HEK293T (cell line): ENCODE measurements at places on chromosomes 12 and 14.

DNA sequence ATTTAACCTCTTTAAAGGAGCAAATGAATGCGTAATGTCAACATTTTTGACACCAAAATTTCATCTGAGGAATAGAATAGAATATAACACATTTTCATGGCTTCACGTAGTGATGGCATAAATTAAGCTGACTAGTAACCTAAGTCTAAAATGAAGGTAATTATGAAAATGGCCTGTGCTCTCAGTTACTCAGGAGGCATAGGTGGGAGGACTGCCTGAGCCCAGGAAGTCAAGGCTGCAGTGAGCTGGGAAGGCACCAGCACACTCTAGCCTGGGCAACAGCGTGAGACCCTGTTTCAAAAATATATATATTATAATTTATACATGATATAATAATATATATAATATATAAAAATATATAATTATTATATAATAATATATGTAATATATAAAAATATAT is 383.2 kb upstream of the ATP2B1 start:
- no peak for DNase-seq

DNA sequence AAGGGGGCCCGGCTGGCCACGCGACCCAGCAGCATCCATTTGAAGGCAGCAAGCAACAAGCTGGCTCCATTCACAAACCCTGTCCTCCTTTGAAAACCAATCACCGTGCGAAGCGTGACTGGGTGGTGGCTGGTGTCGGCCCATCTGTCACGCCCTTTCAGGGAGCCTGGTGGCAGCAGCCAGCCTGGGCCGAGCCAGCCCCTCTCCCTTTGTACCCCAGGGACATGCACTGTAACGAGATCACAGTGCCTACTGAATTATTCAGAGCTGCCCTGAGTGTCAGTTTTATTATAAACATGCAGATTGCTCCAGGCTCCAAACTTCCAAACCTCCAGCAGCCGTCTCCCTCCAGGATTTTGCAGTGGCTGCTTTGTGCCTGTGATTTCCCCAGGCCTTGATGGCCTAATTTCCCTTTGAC is 22.3 kb upstream of the CTDSP2 start:
- no peak for DNase-seq

GRCh38 chr14:98171654-98172053 is 1100.3 kb downstream of the BCL11B start:
- DNase-seq: no peak

GRCh38 chr12:107288414-107289127 is 195.2 kb upstream of the CRY1 start:
- no peak for DNase-seq

- no peak for DNase-seq
Observed at GRCh38 chr12:50186681-50187080, 19.5 kb upstream of the CERS5 start.

DNA sequence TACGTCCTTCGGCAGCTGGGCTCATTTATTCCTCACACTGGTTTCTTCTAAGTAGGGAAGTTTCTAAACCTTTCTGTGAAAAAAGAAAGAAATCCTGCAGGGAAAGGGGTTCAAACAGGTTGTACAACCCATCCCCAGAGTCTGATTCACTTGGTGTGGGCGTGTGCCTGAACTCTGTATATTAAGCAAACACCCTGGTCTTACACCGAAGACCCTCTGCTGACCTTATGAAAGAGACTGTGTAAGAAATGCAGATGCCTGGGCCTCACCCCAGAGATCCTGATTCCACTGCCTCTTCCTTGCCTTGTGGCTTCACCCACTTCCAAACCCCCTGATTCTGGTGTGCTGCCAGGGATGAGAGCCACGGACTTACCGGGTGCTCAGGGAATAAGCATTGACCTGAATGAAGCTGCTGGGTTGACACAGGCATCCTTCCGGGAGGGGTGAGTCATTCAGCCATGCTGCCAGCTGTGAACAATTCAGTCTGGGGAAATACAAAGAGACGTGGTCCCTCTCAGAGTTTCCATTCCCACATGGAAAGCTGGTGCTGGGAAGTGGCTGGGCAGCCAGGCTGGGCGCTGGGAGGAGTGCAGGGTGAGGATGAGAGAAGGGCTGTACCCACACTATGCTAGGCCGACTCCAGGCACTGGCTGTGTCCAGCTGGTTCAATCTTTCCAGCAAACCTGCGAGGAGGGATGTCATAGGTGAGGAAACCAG is 26.5 kb upstream of the ACTN1 start:
- no peak for DNase-seq

- no peak for DNase-seq
Observed at GRCh38 chr14:31568671-31569070, 7.5 kb downstream of the NUBPL start.

DNA sequence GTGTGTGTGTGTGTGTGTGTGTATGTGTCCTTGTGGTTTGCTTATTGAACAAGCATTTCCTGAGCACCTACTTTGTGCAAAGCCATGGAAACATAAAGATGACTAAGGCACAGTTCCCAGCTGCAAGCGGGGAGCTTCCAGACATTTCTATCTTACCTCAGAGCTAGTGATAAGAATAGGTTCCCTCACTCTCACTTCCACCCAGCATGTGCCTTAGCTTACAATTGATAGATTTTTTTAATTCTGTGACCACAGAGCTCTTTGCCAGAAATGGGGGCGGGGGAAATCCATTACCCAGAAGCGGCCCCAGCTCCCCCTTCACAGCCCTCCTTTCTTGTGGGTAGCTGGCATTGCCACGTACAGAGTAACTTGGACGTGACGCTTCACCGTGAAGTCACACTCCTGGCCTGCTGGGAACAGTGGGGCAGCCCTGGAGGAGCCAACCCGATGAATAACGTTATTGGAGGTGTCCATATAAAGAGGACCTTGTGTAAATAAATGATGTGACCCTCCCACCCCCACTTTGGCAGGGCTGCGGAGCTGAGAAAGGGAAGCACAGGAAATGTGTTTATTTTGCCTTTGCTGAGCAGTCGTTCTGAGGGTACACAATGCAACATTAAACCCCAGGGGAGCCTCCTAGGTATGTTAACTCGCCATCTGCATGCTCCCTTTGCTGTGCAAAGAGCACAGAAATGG is 238.9 kb downstream of the CHST11 start:
- DNase-seq: no peak

DNA sequence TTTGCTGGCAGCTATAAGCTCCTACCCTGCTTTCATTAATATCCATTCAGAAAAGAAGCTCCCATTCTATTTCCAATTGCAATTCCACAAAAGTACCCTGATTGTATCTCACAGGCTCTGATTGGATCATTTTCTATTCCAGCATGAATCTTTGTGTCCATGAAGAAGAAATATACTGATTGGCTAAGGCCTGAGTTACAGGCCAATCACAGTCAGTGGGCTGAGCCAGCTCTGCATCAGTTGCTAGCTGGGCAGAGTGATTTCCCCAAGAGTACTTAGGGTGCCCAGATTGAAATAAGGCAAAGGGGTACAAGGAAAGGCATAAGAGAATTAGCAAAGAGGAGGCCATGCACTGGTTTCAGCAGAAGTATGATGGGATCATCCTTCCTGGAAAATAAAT is 14.4 kb downstream of the ART4 start:
- DNase-seq: peak; percentile 13

- DNase-seq: peak; percentile 35
Observed at GRCh38 chr12:93167841-93168492, 209.8 kb upstream of the NUDT4 start.

DNA sequence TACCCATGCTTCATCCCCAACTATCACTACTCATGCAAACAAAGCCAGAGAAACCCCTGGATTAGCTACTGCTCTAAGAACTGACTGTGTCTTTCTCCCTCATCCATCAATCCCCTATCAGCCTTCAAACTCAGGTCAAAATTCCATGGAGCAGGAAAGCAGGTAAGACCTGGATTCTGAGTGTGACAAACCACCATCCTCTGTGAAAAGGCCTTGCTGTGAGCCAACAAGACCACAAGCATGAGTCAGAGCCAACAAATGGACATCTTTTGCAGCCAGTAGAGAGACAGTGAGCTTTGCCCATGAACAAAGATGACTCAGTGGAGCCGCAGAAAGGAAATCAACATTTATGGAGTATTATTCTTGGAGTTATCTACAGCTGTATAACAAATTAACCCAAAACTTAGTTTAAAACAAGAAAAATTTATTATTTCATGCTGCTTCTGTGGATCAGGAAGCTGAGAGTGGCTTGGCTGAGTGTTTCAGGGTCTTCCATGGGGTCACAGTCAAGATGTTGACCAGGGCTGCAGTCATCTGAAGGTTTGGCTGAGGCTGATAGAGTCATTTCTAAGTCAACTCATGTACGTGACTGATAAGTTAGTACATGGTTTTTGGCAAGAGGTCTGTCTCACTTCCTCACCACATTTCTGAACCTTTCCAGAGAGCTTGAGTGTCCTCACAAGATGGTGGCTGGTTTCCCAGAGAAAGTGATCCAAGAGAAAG is 61.1 kb downstream of the PITPNM2 start:
- DNase-seq: no peak

GRCh38 chr14:22484632-22485031 is 104.4 kb downstream of the DAD1 start:
- no peak for DNase-seq

DNA sequence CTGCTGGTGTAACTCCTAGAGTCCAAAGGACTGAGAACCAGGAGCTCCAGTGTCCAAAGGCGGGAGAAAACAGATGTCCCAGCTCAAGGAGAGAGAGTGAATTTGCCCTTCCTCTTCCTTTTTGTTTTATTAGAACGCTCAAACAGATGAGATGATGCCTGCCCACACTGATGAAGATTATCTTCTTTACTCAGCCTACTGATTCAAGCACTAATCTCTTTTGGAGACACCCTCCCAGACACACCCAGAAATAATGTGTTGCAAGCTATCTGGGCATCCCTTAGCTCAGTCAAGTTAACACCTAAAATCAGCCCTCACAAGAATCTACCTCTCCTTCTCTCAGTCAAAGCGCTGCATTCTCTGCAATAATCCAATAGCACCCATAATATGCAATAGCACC is 78.2 kb upstream of the BCL2L14 start:
- DNase-seq: no peak

GRCh38 chr14:101843665-101844064 is 82.2 kb downstream of the PPP2R5C start:
- no peak for DNase-seq

GRCh38 chr12:82709794-82710355 is 23.2 kb downstream of the TMTC2 start:
- DNase-seq: no peak

- no peak for DNase-seq
Observed at GRCh38 chr12:111462210-111462769, 56.6 kb downstream of the SH2B3 start.

DNA sequence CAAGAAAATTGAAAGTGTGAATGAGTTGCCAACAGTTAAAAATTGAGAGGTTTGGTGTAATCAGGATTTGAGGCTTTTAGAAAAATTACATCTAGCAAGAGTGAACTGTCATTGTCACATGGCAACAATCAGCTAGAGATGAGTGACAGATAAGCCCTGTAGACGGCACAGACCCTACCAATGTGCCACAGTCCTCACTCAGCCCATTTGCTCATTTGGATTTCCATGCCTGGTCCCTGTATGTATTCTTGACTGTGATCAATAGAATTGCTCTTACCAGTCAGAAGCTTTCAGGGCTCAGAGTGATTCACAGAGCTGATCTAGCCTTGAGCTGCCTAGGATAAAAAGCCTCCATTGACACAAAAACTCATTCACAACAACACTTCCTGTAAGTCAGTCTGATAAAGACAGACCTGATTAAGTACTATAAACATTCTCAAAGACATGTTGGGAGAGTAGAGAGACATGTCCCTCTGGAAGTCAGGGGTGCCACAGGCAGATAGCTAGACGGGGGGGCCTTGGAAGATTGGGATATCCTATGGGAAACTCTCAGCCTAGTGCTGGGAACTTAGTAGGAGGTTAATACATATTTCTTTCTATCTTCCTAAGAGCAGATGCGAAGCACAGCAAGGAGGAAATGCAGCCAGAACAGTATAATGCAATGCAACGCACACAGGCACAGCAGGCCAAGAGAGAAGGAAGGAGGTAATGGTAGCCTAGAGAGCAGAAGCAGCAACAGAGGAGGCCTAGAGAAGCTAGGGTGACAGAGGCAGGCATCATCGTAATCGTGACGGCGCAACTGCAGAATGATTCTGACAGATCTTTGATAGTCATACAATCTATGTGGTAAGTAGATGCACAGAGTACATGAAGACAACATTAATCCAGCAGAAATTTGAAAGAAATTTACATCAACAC is 2.0 kb upstream of the PELI2 start:
- DNase-seq: no peak

DNA sequence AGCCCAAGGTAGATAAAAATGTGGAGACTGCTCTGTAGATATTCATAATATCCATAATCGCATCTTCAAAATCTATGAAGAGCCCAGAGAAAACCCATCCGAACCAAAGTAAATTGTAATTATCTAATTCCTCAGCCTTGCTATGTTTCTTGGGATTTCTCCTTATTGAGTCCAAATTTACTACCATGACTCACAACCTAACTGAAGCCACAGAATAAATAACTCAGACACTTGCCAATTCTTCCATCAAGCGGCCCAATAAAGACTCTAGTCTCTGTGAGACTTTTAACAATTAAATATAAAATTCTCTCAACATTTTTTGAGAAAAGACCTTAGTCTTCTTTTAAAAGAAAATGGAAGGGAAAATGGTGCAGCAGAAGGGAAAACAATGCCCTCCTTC is 409.8 kb downstream of the DAD1 start:
- no peak for DNase-seq

- no peak for DNase-seq
Observed at GRCh38 chr12:120352117-120352516, 16.8 kb downstream of the MSI1 start.

DNA sequence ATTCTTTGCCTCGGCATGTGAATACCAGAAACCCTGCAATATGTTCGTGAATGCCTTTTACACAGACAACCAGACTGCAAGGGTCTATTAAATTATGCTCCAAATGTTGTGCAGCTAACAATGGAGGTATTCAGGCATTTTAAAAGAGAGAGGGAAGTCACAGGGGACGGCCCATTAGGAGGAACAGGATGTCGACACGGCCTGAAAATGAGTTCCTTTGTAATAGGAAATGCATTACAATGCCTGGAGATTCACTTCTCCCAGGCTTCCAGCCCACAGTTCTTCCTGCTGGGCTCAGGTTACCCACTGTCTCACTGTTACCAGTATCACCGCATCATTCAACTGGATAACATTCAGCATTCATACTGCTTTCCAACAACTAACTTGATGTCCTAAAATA is 2.5 kb downstream of the DUSP6 start:
- DNase-seq: no peak

DNA sequence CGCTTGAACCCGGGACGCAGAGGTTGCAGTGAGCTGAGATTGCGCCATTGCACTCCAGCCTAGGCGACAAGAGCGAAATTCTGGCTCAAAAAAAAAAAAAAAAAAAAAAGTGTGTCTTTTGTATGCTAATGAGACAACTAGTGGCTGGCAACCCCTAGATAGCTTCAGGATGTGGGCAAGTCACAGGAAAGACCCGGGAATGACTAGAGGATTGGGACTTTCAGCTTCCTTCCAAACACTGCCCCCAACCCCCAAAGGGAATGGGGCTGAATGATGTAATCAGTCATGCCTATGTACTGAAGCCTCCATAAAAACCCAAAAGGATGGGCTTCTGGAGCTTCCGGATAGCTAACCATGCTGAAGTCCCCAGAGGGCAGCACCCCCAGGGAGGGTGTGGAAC is 28.6 kb downstream of the USP44 start:
- no peak for DNase-seq
